ENCODE measurements at places on chromosomes 6 and 20.

- DNase-seq, result no peak
These were observed 20.9 kb upstream of the SMOC2 start for GRCh38 chr6:168420084-168420483.

DNA sequence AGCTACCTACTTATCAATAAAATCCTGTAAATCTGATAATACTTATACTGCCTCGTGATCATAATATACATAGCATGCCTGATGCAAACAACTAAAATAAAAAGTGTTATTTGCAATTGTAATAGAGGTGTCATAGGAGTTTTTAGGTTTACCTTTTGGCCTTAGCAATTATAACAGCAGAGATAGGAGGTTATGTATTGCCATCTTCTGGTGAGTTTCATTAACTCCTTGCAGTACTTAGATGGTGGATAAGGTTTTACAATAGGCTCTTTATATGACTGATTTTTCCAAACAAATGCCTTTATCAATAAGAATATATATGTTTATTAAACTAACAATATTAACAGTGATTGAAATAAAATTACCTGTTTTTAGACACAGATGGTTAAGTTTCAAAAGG, 27.8 kb upstream of the MYCT1 start:
- no peak for DNase-seq

DNA sequence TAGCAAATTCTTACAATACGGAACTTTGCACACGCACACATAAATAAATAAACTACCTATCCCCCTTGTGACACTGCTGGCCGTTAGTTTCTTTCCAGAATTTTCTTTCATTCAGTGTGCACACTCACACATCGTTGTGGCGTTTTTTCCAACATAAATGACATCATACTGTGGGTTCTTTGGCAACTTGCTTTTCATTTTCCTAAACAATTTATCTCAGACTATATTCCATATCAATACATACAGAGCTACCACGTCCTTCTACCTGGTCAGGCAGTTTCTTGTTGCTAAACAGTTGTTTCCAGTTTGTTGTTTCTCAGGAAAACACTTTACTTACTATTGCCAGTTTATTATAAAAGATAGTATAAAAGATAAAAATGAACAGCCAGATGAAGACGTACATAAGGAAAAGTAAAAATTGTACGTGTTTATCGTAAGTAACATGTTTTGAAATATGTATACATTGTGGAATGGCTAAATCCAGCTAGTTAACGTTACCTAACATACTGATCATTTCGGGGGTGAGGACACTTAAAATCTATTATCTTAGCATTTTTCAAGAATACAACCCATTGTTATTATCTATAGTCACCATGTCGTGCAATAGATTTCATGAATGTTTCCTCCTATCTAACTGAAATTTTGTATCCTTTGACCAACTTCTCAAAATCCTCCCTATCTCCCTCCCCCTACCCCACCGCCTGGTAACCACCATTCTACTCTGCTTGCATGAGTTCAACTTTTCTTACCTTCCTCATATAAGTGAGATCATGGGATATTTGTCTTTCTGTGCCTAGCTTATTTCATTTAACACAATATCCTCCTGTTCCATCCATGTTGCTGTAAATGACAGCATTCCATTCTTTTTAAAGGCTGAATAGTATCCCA, 1.2 kb upstream of the TP53RK start:
- no peak for DNase-seq

DNA sequence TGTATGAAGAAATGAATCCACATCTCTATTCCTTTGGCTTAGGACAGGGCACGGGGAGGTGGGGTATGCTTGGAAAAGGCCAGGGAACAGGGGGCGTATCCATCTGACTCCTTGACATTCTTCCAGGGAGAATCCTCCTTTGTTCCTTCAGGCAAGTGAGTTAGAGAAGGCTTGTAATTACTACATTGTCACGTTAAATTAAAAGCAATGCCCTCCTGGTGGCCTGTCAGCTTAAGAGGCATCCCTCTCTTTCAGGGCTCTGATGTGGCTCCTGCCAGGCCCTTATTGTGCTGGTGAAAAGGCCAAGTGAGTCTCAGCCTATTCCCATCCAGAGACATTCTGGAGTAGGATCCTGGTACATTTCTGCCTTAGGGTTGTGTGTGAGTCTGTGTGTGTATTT, 128.3 kb downstream of the FOXA2 start:
- DNase-seq, result no peak

DNA sequence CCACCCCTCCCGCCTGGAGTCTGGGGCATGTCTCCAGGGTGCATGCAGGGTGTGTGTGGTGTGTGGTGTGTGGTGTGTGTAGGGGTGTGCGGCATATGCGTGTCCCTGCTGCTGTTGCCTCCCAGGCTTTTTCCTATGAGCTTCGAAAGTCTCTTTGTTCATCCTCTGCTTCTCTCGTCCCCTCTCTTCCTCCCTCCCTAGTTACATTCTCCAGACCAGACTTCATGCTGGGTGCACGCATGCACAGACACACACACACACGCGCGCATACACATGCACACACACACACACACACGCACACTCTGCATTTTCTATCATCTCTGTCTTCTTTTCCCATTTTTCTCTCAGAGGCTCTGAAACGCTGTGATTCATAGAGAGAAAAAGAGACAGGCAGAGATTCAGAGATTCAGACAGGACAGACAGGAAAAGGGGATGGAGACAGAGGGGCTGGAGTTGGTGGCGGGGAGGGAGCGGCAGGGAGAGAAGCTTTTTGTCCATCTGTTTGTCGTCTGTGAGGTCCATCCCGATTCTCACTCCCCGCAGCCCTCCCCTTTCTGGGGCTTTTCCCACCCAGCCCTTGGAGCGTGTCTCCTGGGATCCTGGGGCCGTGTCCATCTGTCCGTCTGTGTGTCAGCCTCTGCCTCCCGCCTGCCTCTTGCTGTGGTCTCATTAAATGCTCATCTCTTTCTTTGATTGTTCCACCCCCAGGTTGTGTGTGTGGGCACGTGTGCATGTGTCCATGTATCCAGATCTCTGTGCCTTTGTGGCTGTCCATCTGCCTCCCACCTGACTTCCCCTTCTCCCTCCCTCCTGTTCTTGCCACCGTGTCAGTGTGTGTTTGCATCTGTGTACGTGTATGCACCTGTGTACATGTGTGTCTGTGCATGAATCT, 62.6 kb downstream of the SRC start:
- no peak for DNase-seq

DNA sequence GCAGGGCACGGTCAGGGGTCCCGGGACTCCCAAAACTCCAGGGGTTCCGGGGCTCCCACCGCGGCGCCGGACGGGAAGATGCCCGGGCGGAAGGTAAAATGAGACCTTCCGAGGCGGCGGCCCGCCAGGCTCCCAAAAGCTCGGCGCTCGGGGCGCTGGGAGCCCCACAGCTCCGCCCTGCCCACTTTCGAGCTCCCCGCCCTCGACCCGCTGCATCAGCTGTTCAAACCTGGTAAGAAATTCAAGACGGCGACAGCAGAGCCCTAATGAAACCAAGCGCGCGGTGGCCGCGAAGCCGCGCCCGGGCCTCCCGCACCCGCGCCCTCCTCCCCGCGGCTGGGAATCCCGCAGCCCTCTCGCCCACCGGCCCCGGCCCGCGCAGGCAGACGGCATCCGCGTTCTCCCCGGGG, 369 bp downstream of the SLC4A11 start:
- peak; percentile 43 for DNase-seq

- DNase-seq, result no peak
These were observed 91.7 kb downstream of the CD24 start for GRCh38 chr6:106882601-106883518.

GRCh38 chr6:37943436-37944058, 124.0 kb downstream of the ZFAND3 start:
- DNase-seq, result no peak

DNA sequence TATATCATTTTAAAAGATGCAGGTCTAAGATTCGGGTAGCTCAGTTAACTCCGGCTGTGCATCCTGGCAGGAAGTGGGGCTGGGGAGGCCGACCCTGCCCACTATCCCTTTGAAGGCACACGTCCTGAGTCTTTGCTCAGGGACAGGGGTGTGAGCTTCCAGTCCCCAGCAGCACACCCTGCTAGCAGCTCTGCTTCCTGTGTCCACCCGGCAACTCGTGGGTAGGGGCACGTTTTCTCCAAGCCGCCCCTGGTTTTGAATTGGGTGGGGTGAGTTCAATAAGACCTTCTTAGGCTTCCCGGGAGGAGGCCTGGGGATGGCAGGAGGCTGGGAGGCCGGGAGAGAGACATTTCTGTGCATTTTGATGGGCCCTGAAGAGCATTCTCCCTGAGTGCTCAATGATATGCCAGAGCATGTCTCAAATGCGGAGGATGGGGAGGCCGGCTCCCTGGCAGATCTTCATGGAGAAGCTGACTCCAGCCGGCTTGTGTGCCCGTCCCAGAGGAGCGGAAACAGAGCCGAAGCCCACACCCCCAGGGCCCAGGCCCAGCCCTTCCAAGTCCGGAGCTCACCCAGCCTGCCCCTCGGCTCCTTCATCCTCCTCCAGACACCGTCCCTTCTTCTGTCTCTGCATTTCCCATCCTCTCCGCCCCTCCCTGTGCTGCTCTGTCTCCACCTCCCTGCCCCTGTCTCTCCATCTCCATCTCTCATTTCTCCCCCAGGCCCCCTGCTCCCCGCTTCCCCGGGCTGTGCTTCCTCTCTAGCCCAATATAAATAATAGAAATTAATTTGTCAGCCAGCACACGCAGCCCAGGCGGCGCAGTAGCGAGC, 36.3 kb upstream of the ZFAND3 start:
- DNase-seq, result no peak

- no peak for DNase-seq
These were observed 318.8 kb downstream of the ZFAND3 start for GRCh38 chr6:38138374-38138773.

GRCh38 chr6:137927777-137928218, 60.7 kb downstream of the TNFAIP3 start:
- DNase-seq, result peak; percentile 82

GRCh38 chr6:56432194-56432593, 184.8 kb upstream of the COL21A1 start:
- no peak for DNase-seq

- no peak for DNase-seq
These were observed 69.7 kb upstream of the FAM8A1 start for GRCh38 chr6:17530321-17530835.

GRCh38 chr6:152232501-152233151, 404.5 kb downstream of the SYNE1 start:
- peak; percentile 20 for DNase-seq

- DNase-seq, result no peak
These were observed 136.8 kb upstream of the RNF24 start for GRCh38 chr20:4151991-4152695.

DNA sequence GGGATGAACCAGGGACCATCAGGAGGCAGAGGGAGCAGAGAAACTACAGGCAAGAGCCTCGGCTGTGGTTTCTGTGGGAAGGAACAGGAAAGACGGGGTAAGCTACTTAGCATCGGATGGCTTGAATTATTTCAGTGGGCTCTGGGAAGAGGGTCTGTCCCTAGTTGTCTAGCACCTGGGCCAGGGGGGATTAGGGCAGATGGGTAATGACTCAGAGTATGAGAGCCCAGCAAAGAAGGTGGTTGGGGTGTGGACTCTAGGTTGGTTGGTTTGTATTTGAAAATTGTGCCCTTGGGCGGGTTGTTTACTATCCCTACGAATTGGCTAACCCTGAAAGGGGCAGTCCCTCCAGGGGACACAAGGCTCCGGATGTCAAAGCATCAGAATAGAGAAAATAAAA, 148.5 kb upstream of the TAB2 start:
- DNase-seq, result no peak

DNA sequence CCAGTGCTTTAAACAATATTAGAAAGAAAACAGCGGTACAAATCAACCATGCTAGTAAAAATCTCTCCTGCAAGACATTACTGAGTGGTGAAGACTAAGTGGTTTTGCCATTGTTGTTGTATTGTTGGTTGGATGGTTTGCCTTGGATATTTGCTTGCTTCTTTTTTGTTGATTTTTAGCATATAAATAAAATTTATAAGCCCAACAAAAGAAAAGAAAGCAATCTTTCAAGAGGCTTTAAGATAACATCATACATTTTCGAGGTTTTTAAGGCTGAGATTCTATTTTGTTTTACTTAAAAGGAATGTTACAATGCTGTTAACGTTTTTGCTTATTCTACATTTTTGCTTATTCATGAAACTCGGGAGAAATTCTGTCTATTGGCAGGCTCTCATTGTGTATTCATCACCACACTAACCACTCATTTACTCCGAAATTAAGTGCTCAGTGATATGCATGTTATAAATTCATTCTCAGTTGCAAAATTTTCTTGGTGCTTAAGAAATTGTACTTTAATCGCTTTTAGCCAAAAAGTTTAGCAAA, 139.1 kb downstream of the LAMA2 start:
- DNase-seq, result no peak

DNA sequence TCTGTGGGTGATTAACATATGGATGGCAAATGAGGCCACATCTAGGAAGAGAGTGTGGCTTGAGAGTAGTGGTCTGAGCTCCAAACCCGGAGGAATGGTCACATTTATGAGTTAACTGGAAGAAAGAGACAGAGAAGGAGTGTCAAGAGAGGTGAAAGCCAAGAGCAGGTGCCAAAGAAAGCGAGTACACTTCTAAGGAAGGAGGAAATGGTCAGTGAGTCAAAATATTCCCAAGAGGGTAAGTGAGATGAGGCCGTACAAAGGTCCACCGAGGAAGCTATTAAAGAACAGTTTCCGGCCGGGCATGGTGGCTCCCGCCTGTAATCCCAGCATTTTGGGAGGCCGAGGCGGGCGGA, 104.5 kb upstream of the RNF24 start:
- DNase-seq, result no peak

DNA sequence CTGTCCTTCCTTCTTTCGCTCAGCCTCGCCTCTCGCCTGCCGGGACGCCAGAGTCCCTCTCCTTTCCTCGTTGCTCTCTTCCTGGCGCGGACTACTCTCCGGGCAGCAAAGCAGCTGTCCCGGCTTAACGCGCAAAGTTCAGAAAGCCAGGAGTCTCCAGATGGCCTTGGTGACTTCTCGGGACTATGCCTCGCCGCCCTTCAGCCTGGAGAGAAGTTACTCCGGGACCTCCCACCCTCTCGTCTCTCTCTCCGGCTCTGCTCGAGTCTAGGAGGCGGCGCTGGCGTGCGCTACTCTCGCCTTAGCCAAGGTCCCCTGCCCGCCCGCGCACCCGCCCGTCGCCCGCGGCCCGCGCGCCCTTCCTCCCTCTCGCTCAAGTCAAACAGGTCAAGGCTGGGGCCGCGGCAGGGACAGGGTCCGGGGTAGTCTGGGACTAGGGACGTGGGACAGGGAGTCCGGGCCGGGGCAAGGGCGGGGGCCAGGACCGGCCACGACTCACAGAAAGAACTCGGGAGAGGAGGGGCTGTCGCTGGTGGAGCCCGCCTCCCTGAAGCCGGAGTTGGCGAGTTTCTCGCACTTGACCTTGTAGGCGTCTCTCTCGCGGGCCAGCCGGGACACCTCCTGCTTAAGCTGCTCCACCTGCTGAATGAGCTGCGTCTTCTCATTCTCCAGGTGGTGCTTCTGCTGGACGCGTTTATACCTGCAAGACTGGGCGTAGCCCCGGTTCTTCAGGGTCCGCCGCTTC, 1.5 kb downstream of the MAFB start:
- no peak for DNase-seq

- DNase-seq, result peak; percentile 26
These were observed 6.9 kb downstream of the TAB2 start for GRCh38 chr6:149324428-149324827.

All from CD4-positive, alpha-beta T cell treated with Interleukin-12 subunit alpha and Interleukin-12 subunit beta, for 1 hour (primary cell).